Activated CD4-positive, alpha-beta memory T cell treated with anti-CD3 and anti-CD28 coated beads for 36 hours (primary cell): ENCODE measurements at places on chromosomes 4 and X. TPM values are rescaled to one million over a fixed set of nuclear protein-coding genes. Genes with fewer than 3 reads are reported as not detected.

DNA sequence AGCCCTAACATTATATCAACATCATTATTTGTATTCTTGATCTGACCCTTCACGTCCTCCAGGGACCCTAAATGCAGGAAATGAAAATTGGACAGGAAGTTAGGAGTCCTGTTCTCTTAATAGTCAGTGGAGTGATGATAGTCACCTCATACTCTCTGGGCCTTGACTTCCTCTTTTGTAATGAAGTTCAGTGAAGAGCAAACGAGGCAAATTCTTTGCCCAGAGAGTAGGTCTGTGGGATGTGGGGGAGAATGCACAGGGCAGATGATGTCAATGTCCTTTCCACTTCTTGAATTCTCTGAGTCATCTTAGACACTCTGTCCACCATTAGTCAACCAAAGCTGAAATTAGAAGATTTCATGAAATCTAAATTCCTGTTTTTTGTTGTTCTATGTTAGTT is 17.1 kb upstream of the GPRIN3 start:
- no peaks in the 10 kb centered on the region for H3K36me3 ChIP-seq
- peaks cover 18% of the 10 kb centered on the region for H3K4me1 ChIP-seq
- peak; percentile 28 for DNase-seq
- H3K27ac ChIP-seq, result peak overlapping the region; percentile 4

- H3K4me1 ChIP-seq, result no peaks in the 10 kb centered on the region
- no peak overlapping the region for H3K27ac ChIP-seq
- no peaks in the 10 kb centered on the region for H3K36me3 ChIP-seq
- no peak overlapping the region for H3K4me3 ChIP-seq
- peaks cover 10% of the 10 kb centered on the region for H3K27me3 ChIP-seq
These were observed 21.5 kb downstream of the SORCS2 start for GRCh38 chr4:7213807-7214206.

DNA sequence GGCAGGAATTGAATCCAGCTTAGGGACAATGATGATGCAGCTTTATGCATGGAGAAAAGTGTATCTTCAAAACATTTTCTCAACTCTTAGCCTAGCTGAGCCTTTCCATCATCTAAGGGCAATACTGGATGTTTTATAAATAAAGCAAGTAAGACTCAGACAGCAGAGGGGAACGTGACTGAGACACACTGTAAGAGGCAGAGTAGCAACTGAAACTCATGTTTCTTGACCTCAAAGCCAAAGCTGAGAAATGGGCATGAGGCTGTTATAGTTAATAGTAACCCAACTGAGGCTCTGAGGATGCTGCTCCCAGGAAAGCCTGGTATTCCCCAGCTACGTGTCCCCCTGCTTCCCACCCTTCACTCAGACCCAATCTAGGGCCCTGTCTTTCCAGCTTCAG is 44.6 kb downstream of the ARHGEF9 start:
- H3K4me1 ChIP-seq, result peaks cover 11% of the 10 kb centered on the region
- no peak overlapping the region for H3K27ac ChIP-seq
- H3K27me3 ChIP-seq, result no peaks in the 10 kb centered on the region
- H3K4me3 ChIP-seq, result no peak overlapping the region
- DNase-seq, result no peak
- H3K36me3 ChIP-seq, result no peaks in the 10 kb centered on the region

DNA sequence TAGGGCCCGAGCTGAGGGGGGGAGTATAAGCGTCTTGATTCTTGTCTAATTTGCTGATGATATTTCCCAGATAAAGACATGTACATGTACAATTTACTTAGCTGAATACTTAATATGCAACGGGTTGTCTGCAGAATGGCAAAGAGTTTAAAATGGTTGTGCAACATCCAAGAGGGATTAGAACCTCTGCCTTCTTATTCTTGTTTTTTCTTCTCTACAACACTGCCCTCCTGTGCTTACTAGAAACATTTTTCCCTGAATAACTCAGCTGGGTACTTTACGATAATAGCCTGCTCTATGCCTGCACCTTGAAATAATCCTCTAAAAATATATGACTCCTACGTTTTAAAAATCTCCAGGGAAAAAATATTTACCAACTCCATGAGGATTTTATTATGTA is 41.8 kb downstream of the INTS12 start:
- H3K27me3 ChIP-seq, result peaks cover 9% of the 10 kb centered on the region
- no peak for DNase-seq
- no peak overlapping the region for H3K4me3 ChIP-seq
- no peaks in the 10 kb centered on the region for H3K4me1 ChIP-seq

GRCh38 chrX:147072747-147073146 is 258.2 kb upstream of the CXorf51A start:
- no peak for DNase-seq
- no peaks in the 10 kb centered on the region for H3K36me3 ChIP-seq

DNA sequence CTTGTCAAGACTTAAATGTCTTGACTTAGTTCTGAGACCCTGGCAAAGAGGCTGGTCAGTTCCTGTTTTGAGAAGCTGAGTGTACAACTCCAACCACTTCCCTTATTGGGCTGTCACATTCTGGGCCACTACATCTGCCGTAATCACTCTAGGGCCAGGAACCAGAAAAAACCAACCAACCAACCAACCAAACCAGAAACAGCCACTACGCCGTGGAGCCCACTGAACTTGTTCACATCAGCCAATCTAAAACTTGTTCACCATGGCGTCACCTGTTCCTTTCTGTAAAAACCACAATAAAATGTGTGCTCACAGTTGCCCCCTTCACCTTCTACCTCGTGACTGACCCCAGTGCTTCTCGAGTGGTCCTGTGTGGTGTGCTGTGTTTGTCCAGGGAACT is 107.3 kb downstream of the JADE1 start:
- H3K27me3 ChIP-seq, result no peaks in the 10 kb centered on the region
- peaks cover 10% of the 10 kb centered on the region for H3K4me1 ChIP-seq
- H3K27ac ChIP-seq, result no peak overlapping the region
- no peak for DNase-seq
- peaks cover 11% of the 10 kb centered on the region for H3K36me3 ChIP-seq
- H3K4me3 ChIP-seq, result no peak overlapping the region

DNA sequence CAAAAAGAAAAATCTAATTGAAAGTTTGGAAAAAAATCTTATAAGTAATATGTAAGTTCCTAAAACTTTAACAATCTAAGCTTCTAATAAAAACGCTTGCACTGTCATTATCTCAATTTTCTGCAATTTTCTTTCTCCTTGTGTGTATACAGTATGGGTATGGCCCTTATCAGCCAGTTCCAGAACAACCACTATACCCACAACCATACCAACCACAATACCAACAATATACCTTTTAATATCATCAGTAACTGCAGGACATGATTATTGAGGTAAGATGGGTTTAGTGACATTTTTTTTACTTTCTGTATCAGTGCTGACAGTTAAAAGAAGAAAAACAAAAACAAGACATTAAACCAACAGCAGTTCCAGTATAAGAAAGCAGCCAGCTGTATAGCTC is 4.9 kb downstream of the STATH start:
- no peaks in the 10 kb centered on the region for H3K36me3 ChIP-seq
- H3K4me3 ChIP-seq, result no peak overlapping the region
- H3K27me3 ChIP-seq, result no peaks in the 10 kb centered on the region
- no peaks in the 10 kb centered on the region for H3K4me1 ChIP-seq

DNA sequence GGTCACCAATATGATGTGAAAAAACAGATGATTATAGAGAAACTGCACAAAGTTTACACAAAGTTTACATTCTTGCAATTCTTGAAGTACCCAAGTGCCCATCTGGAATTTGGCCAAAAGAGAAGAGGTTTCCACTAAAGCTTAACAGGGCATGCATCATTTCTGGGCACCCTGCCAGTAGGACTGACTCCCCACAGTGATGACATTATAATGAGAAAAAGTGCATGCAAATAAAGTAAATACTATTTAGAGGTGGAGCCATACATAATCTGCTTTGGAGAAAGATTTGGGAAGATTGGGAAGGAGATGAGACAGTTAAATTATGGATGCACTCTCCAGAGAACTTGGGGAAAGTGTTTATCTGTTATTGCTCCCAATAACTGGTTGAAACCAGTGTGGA is 93.7 kb upstream of the TRPC3 start:
- H3K27me3 ChIP-seq, result peaks cover 3% of the 10 kb centered on the region
- no peak overlapping the region for H3K27ac ChIP-seq
- no peaks in the 10 kb centered on the region for H3K4me1 ChIP-seq
- no peaks in the 10 kb centered on the region for H3K36me3 ChIP-seq

DNA sequence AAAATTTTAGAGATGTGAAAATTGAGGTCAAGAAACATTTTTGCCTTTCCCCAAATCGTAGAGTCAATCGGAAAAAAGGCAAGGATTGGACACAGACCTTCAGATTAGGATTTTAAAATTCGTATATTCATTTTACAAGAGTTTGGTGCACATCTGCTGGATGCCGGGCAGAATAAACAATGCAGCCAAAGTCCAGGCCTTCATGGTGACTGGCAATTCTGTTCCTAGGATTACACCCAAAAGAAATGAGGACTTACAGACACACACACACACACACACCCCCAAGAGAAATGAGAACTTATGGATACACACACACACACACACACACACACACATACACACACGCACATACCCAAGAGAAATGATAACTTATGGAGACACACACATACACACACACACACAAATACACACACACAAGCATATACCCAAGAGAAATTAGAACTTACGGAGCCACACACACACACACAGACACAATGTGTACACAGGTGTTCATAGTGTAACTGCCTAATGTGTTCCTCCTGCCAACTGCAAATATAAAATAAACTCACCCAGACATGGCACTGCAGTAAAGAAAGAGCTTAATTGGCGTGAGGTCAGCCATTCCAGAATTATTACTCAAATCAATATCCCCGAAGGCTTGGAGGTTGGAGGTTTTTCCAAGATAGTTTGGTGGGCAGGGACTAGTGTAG is 165.7 kb upstream of the STS start:
- no peaks in the 10 kb centered on the region for H3K4me1 ChIP-seq
- DNase-seq, result no peak
- no peak overlapping the region for H3K27ac ChIP-seq
- no peak overlapping the region for H3K4me3 ChIP-seq
- H3K27me3 ChIP-seq, result no peaks in the 10 kb centered on the region
- peaks cover 4% of the 10 kb centered on the region for H3K36me3 ChIP-seq

DNA sequence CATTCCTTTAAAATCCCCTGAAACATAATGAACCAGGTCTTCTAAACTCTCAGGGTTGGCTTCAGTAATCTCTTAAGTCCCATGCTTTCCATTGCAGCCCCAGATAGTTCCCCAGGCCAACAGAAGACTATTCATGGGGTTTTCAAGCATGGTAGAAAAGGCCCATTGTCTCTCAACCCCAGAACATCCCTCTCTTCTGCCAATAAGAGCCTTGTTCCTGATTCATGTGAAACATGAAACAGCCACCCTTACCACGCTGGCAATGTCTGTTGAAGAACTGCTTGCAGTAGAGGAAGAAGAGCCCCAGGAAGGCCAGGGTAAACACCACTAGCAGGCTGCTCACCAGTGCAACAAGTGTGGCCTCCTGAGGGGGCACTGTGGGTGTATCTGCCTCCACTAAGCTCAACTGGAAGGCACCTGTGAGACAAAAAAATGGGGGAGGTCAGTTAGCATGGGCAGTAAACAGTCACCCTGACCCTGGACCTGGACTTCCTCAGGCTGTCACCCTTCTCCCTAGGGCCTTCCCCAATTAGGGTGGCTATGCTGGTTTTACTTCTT is 36.4 kb downstream of the EDA2R start:
- H3K4me1 ChIP-seq, result no peaks in the 10 kb centered on the region
- H3K36me3 ChIP-seq, result no peaks in the 10 kb centered on the region
- H3K4me3 ChIP-seq, result no peak overlapping the region
- H3K27me3 ChIP-seq, result no peaks in the 10 kb centered on the region
- DNase-seq, result no peak

GRCh38 chrX:33178218-33178617 is 33.1 kb downstream of the DMD start:
- no peak for DNase-seq
- no peaks in the 10 kb centered on the region for H3K4me1 ChIP-seq
- no peaks in the 10 kb centered on the region for H3K27me3 ChIP-seq
- no peaks in the 10 kb centered on the region for H3K36me3 ChIP-seq
- no peak overlapping the region for H3K4me3 ChIP-seq
- no peak overlapping the region for H3K27ac ChIP-seq

GRCh38 chr4:186666750-186667149 is 56.9 kb downstream of the FAT1 start:
- H3K4me1 ChIP-seq, result no peaks in the 10 kb centered on the region
- no peak overlapping the region for H3K4me3 ChIP-seq
- no peaks in the 10 kb centered on the region for H3K27me3 ChIP-seq

GRCh38 chr4:31045151-31045550 is 325.0 kb downstream of the PCDH7 start:
- no peaks in the 10 kb centered on the region for H3K36me3 ChIP-seq
- no peak overlapping the region for H3K27ac ChIP-seq
- H3K27me3 ChIP-seq, result no peaks in the 10 kb centered on the region
- DNase-seq, result no peak

GRCh38 chr4:149886786-149887490 is 71.3 kb upstream of the IQCM start:
- DNase-seq, result no peak
- no peaks in the 10 kb centered on the region for H3K4me1 ChIP-seq
- H3K36me3 ChIP-seq, result no peaks in the 10 kb centered on the region
- H3K27me3 ChIP-seq, result no peaks in the 10 kb centered on the region

- peak; percentile 40 for DNase-seq
- peaks cover 12% of the 10 kb centered on the region for H3K4me1 ChIP-seq
- peaks cover 21% of the 10 kb centered on the region for H3K27me3 ChIP-seq
- H3K4me3 ChIP-seq, result peak overlapping the region; percentile 72
- H3K36me3 ChIP-seq, result no peaks in the 10 kb centered on the region
These were observed 626 bp downstream of the JADE3 start for GRCh38 chrX:46912603-46913491.

- no peak overlapping the region for H3K4me3 ChIP-seq
- no peaks in the 10 kb centered on the region for H3K4me1 ChIP-seq
- H3K27me3 ChIP-seq, result no peaks in the 10 kb centered on the region
- H3K27ac ChIP-seq, result no peak overlapping the region
- no peaks in the 10 kb centered on the region for H3K36me3 ChIP-seq
These were observed 24.4 kb upstream of the SLC25A43 start for GRCh38 chrX:119374736-119375135.

- no peaks in the 10 kb centered on the region for H3K4me1 ChIP-seq
- peaks cover 1% of the 10 kb centered on the region for H3K27me3 ChIP-seq
- no peak overlapping the region for H3K4me3 ChIP-seq
- no peak overlapping the region for H3K27ac ChIP-seq
- no peaks in the 10 kb centered on the region for H3K36me3 ChIP-seq
These were observed 120.8 kb upstream of the CXXC4 start for GRCh38 chr4:104615496-104615895.

GRCh38 chrX:78712336-78712735 is 35.2 kb upstream of the LPAR4 start:
- H3K4me1 ChIP-seq, result no peaks in the 10 kb centered on the region
- H3K36me3 ChIP-seq, result no peaks in the 10 kb centered on the region
- H3K4me3 ChIP-seq, result no peak overlapping the region
- DNase-seq, result no peak

The APLN gene
- 0.26 TPM for total RNA-seq

The XG gene
- not detected for total RNA-seq

The MCF2 gene
- 0.10 TPM for total RNA-seq

The SRPK3 gene
- total RNA-seq, result not detected

The ARHGAP36 gene
- total RNA-seq, result not detected

The GC gene
- total RNA-seq, result not detected

The METTL14 gene
- total RNA-seq, result 48.3 TPM

The HPSE gene
- total RNA-seq, result 16.5 TPM

The IL1RAPL1 gene
- total RNA-seq, result not detected

The FTSJ1 gene
- total RNA-seq, result 73.9 TPM

The GUCY1B1 gene
- 0.36 TPM for total RNA-seq

The FAM47E gene
- not detected for total RNA-seq

The HTRA3 gene
- not detected for total RNA-seq

The TSPAN6 gene
- not detected for total RNA-seq
